ENCODE measurements at places on chromosomes 3 and 15.

- DNase-seq = no peak
These were observed 117.7 kb downstream of the PTPRG start for GRCh38 chr3:61679026-61679425.

GRCh38 chr15:67548862-67549651 is 6.6 kb downstream of the MAP2K5 start:
- no peak for DNase-seq

DNA sequence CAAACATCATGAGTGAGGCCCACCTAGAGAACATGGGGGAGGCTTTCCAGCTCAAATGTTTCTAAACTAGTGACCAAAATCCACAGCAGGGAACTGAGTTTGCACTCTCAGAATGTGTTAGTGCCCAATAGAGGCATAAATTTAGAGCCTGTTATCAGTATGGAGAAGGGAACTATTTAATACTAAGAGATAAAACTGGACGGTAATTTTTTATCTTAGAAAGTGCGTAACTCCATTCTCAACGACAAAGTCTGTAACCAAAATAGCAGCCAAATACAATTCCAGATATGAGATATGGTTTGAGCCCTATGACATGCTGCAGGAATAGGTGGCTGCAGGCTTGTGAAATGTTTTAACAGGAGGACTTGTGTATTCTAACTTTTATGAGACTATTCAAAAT is 3.5 kb downstream of the B3GALNT1 start:
- no peak for DNase-seq

DNA sequence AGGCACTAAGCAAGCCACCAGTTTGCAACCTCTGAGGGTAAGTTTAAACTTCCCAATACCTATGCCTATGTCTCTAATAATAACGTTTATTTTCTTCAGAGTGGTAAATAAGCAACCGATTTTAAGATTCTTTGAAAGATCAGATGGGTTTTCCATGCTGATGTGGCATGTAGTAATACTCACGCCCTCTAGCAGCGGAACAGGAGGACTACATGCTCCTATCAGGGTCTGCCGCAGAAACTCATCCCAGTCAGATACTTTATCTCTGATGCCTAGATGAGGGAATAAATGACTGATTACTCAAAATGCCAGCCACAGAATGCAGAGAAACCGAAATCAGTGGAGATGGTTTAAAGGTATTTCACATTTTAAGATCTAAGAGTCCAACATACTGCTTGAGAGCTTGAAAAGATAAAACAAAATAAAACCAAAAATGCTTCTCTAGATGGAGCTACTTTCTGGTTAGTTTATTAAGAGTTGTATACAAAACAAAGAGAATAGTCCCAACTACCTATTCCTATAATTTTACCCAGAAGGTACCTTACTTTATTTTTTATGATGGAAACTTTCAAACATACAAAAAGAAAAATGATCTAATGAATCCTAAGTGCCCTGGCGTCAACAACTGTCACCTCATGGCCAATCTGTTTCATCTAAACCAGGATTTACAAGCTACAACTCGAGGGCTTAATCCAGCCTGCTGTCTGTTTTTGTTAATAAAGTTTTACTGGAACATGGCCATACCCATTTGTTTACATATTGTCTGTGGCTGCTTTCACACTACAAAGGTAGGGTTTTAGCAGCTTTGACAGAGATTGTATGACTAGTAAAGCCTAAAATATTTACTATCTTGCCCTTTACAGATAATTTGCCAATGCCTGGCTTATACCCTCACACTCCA is 37.5 kb upstream of the STIMATE start:
- DNase-seq = peak; percentile 6

- DNase-seq = no peak
These were observed 163.3 kb downstream of the AKAP13 start for GRCh38 chr15:85543741-85544155.

- no peak for DNase-seq
These were observed 8.7 kb downstream of the ARHGAP31 start for GRCh38 chr3:119302697-119303551.

DNA sequence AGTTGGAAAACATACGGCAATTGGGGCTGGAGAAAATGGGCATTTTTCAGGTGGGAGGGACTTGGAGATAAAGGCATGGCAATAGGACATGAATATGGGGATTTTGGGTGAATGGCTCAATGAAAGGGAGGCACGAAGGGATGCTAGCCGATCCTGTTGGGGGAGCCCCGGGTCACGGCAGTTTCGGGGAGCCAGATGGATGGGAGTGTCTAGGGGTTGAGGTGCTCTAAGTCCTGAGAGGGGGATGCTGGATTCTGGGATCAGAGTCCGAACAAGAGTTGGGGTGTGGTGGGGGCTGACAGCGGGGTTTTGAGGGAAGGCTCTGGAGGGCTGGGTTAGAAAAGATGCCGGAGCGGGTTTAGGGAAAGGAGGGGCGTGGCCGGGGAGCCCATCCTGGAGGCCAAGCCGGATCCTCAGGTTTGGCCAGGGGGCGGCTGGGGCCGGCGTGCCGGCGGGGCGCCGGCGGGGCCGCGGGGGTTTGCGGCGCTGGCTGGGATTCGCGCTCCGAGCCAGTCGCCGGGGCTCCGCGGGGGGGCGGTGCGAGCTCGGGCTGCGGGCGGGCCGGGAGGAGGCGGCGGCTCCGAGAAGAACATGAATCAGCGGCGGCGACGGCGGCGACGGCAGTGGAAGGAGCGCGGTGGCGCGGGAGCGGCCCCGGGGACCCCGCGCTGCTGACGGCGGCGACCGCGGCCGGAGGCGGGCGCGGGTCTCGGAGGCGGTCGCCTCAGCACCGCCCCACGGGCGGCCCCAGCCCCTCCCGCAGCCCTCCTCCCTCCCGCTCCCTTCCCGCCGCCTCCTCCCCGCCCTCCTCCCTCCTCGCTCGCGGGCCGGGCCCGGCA is at the start of gene TYRO3:
TYRO3 (plus strand) TSS at position 813 of the 839 bp plus-strand sequence. CDS start 46 bp downstream, outside the sequence.
- DNase-seq = peak; percentile 41

DNA sequence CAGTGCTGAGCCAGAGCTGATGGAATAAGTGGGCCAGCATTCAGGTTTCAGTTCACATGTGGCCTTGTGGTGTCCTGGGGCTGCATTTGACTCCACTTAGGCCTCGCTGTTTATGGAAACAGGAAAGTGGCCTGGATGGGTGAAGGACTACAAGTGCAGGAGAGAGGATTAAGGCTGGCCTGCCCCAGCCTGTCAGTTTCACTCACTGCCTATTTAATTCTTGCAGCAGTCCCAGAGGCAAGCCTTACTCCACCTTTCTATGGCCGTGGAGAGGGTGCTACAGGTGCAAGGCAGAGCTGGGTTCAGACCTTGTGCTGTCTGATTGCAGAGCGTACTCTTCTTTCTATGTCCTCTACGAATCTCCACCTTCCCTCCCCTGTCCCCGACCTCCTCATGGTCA is 37.7 kb downstream of the ABHD17C start:
- DNase-seq = no peak
